DMS 273 treated with DMSO at 0.1 percent for 48 hours (cell line): ENCODE measurements at places on chromosomes 1 and 21.
A peak's percentile ranks its signal among the peaks of the same experiment; 100 is the strongest.

GRCh38 chr1:63547621-63548294 lies 24.4 kb downstream of the EFCAB7 start:
- DNase-seq, result peak; percentile 42

DNA sequence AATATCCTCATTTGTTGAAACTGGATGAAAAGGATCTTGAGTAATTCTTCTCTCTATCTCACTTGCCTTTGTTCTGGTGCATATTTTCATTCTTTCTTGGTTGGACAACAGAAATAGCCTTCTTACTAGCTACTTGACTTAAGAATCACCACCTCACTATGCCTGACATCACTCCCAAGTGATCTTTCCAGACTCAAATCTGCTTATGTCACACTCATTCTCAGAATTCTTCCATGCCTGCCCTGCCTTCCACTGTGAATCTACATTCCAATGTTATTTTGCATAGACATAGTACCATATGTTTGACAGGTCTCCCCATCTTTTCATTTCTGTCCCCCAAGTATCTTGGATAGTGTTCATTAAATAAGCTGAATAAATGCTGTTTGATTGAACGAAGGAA lies 78.5 kb upstream of the DPYD start:
- DNase-seq, result no peak

- DNase-seq, result no peak
Observed at GRCh38 chr1:237565236-237565635, 325.5 kb downstream of the ZP4 start.

- no peak for DNase-seq
Observed at GRCh38 chr1:32333251-32333963, 2.6 kb downstream of the MARCKSL1 start.

GRCh38 chr1:156123356-156124196 lies 9.1 kb downstream of the LMNA start:
- DNase-seq, result peak; percentile 97

GRCh38 chr1:178818416-178818815 lies 52.5 kb downstream of the ANGPTL1 start:
- DNase-seq, result no peak

DNA sequence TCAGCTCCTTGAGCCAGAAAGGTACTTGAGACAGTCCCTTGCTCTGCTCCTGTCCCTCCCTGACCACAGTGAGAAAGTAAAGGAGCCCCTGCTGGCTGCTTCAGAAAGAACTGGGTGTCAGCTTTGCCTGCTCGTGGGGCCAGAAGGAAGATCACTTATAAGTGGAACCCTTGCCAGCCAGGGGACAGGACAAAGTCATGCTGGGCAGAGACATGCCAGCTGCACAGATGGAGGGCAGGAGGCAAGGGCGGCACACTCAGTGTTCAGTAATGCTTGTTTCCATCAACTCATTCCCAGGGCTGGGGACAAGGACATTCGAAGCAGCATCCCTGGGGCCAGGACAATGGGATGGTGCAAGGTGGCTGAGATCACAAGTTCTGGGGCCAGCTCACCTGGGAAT lies 41.8 kb downstream of the NTPCR start:
- DNase-seq, result no peak

GRCh38 chr1:178055779-178056471 lies 38.0 kb upstream of the RASAL2 start:
- no peak for DNase-seq

GRCh38 chr1:205286335-205286950 lies 35.1 kb downstream of the NUAK2 start:
- DNase-seq, result no peak

- peak; percentile 76 for DNase-seq
Observed at GRCh38 chr1:243850452-243851256, 611 bp upstream of the AKT3 start.

DNA sequence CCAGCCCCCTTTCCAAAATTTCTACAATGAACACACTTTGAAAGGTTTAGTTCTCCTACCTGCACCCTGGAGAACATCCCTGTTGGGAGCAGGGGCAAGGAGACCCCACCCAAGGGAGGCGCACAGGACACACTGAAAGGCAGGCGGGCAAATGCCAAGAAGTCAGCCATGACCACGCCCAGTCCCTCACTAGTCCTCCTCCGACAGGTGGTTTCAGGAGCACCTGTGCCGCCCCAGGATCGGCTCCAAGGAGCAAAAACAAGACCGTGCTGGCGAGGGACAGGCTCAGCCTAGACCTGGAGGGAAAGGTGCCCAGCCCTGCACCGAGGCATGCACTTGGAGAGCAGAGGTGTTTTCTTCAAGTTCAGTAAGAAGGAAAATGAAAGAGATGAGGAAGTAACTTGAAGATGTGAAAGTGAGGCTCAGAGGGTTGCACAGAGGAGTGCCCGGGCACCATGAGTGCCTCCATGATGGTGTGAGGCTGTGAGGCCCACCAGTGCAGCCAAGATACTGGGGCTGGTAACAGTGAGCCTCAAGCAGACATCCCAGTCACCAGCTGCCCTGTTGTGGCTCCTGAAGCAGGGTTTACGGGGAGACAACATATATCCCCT lies 19.6 kb upstream of the NADK start:
- no peak for DNase-seq

DNA sequence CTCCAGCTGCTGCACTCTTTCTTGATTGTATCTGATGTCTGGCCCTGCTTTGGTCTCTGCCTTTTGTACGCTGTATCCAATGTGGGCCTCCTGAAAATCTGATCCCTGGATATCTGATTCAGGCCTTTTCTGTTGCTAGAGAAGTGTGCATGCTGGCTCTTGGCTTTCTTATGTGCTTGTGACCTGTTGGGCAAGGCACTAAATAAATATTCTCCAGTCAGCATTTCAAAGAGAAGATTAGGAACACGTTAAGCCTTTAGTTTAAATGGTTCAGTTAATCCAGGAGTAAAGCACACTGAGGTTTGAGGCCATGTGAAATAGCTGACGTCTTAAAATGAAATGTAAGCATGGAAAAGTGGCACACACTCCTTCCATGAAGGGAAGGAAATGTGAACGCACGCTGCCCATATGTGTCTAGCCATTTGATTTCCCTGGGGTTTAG lies 9.3 kb upstream of the F3 start:
- no peak for DNase-seq

DNA sequence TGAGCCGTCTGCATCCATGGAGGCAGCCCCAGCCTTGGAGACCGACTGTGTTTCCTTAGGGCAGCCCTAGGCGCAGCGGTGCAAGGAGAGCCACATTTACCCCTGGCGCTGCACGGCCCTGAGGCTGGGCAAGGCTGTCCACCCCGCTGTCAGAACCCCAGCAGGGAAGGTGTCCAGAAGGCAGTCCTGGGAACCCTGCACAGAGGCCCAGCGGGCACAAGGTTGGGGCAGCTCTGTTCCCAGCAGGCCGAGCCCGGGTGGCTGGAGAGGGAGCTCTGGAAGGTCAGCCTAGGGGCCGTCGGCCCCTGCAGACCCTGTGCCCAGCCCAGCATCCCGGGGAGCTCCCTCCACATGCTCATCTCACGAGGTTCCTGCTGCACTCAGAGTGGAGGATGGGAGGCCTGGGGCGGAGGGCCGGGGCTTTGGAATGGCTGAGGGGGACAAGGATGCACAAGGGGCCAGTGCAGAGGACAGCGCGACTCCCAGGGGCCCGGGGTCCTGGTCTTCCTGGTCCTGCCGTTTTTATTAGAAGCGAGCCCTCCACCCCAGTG lies 19.9 kb upstream of the SAMD11 start:
- DNase-seq, result no peak

- DNase-seq, result no peak
Observed at GRCh38 chr1:184828369-184828717, 73.7 kb upstream of the EDEM3 start.

DNA sequence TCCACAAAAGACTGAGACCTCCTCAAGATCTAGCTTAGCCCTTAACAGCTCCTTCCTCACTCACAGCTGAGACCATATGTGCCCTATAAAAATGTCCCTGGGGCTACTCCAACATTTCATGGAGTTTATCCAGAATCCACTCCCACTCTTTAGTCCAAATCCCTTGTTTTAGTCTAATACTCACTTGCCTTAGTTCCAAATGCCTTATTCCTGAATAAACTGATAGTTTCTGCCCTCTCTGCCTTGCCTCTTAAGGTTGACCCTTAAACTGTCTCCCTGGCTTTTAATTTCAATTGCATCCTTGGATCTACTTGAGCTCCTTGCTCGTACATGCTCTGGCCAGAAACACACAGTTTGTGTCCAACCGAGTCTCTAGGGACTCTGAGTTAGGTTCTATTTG lies 47.3 kb upstream of the LYPLAL1 start:
- DNase-seq, result no peak

DNA sequence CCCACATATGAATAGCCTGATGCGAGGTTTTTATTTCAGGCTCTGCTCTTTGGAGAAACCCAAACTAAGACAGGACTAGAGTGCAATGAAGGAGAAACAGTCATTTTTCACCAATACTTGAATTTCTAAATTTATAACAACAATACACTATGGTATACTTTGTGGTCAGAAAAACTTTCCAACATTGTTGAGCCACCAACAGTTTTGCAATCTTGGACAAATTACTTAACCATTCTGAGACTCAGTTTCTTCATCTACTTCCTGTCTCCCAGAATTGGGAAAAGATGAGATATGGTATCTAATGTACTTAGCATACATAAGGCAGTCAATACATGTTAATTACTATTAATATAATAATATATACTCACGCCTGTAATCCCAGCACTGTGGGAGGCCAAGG lies 519.8 kb upstream of the PLXNA2 start:
- no peak for DNase-seq

GRCh38 chr1:27359822-27360158 lies 7.0 kb downstream of the MAP3K6 start:
- no peak for DNase-seq

DNA sequence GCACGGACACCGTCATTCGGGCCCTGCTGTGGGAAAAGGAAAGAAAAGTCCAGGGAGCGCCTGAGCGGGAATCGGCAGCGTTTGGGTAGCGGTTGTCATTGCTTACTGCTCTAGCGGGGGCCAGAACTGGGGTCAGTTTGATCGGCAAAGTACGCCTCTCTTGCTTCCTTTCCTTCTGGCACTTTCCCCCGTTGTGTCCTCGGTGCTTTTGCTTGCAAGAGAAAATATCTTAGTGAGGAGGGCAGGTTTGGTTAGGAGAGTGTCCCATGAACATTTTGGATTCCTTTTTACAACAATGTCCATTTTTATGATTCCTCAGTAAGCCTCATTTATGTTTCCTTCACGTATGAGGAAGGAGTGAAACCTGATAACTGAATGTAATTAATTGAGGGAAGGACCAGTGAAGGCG lies 670 bp downstream of the ST3GAL3 start:
- DNase-seq, result no peak

DNA sequence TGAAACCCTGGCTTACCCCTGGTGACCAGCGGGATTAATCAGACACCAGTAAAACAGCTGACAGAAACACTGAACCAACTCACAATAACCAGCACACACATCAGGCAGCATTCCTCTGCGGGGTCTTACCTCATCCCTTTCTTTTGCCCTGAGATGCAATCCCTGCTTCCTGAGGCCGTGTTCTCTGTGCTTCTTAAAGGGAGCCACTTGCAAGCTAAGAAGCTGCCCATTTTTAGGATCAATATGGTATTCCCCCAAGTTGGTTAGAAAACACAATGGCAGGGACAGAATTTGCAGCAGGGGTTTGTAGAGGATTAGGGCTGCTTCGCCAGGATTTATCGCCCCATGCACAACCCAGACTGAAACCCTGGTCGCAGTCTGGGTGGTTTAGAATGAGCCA lies 74.7 kb upstream of the OLIG2 start:
- no peak for DNase-seq

DNA sequence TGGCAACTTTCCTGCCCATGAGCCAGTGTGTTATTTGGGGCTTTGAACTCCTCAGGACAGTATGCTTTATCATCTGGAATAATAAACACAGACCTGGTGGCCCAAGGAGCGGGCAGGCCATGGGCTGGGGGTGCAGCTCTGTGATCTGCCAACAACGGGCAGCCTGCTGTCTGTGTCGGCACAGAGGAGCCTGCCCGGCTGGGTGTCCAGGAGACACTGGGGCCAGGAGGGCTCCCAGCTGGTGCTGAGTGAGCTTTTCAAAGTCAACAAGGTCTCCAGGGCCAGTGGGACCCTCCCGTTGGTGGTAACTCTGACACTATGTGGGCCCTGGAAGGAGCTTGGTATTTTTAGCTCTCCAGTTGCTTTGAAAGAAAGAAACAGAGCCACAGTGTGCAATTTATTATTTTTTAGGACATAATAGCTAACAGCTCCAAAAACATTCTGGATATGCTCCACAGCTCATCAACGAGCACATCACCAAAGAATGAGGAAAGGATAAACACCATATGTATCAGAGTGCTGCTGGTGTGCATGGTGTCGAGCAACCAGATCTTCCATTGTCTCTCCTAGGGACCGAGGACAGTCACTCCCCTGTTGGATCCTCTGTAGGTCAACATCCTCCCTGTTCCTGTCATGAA lies 488.7 kb upstream of the USP24 start:
- DNase-seq, result no peak

DNA sequence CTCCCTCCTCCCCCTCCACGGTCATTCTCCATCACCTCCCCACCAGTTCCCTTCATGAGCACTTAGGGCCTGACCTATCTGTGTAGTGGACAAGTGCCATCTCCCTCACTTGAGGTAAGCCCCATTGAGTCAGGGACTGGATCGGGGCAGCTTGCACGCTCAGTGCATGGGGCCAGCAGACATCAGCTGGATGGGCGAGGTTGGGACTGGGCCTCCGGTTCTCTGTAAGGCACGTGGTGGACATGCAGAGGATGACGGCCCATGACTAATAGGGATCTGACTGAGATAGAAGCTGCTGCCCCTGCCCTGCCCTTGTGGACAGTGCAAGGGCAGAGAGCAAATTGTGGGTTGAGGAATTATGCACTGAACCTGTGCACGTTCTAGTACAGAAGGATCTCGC lies 120.4 kb upstream of the C1orf174 start:
- no peak for DNase-seq

- no peak for DNase-seq
Observed at GRCh38 chr1:104294259-104294658, 544.6 kb downstream of the AMY1C start.

- DNase-seq, result no peak
Observed at GRCh38 chr1:53367503-53368313, 39.8 kb upstream of the LRP8 start.

DNA sequence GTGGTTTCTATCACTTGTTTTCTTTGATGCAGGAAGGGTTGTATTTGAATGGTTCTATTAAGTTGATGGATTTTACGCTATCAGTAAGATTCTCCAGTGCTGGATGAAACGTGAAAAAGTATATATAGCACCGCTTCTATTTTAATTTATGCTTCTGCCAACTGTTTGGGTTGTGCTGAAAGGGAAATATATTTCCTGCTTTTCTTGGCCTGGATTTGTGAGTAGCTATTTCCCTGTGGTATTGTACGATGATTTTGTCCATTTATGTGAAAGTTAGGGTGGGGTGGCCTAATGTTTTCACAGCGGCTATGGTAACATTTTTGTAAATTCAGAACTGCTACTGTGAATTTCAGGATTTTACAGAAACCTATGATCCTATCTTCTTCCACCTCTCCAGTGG lies 322 bp downstream of the C1orf162 start:
- DNase-seq, result no peak

- DNase-seq, result no peak
Observed at GRCh38 chr1:154406886-154407197, 1.7 kb downstream of the IL6R start.

DNA sequence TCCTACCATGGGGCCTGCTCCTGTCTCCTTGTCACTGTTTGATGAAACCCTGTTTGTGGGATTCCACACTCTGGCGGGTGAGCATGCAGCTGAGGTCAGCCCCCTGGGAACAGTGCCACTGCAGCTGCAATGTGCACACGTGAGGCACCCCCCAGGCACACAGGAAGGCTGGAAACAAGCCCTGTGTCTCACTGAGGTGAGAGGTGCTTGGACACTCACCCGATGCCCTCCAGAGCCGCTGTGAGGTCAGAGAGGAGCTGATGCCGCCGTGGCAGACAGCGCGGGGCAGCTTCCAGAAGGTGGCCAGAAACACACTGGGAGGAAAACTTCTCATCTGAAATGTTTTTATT lies 49.7 kb downstream of the SLX9 start:
- DNase-seq, result no peak
